ENCODE measurements at places on chromosomes 3 and 15.
A peak's percentile ranks its signal among the peaks of the same experiment; 100 is the strongest.

DNA sequence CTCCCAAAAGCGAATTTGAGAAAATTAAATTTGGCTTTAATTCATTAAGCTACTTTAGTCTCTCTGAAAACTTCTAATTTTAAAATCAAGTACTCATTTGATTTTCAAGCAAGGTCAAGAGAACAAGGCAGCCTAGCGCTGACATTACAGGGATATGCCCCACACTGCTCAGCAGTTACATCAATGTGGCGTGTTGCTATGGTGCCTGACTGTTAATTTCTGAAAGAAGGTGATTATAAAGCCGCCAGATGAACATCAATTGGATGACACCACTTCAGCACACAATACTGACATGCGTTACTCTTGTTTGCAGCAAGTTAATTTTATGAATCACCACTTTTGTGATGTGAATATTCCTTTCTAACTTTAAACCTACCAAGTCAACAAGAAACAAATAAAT is 284.4 kb downstream of the FOXP1 start:
- DNase-seq: no peak

DNA sequence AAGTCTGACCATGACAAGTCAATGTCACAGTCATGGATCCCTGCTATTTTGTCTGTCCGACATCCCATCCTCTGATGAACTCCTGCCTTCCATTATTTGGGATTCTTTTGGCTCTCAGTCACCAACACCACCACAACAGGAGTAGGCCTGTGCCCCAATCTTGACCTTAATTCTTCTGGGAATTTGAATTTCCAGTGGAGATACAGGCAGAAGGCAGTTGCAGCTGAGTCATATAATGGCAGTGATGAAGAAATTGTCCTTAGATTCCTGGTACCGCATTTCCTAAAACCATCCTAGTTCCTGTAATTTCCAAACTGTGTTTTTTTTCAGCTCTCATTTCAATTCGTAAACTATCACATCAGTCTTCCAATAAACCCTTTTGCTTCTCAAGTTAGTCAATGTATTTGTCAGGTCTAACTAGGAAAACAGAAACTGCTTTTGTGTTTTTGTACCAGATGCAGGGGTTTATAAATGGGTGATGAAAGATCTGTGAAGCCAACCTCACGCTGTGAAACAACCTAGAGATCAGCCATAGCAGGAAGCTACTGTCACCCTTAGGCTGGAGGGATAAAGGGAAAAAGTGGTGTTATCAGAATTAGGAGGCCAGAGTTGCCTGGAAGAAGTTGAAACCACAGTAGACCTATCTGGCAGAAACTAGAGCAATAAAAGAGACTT is 126.3 kb upstream of the TMEM108 start:
- DNase-seq: no peak

GRCh38 chr15:68822818-68823217 is 2.1 kb upstream of the ANP32A start:
- no peak for DNase-seq

GRCh38 chr3:148999806-149000205 is 8.5 kb downstream of the GYG1 start:
- no peak for DNase-seq

DNA sequence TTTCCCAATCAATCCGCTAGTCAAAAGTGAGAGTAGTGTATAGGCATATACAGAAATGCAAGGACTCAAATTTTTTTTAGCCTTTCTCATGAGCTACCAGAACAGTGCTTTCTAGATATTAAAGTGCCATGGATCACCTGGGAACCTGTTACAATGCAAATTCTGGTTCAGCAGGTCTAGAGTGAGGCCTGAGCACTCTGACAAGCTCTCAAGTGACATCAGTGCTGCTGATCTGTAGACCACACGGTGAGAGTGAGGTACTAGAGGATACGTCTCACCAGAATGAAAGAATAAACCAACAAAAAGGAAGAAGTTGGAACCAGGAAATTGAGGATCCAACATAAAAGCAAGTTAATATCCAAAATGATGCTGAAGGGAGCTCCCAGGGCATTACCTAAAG is 16.0 kb upstream of the PLA2G4D start:
- no peak for DNase-seq

DNA sequence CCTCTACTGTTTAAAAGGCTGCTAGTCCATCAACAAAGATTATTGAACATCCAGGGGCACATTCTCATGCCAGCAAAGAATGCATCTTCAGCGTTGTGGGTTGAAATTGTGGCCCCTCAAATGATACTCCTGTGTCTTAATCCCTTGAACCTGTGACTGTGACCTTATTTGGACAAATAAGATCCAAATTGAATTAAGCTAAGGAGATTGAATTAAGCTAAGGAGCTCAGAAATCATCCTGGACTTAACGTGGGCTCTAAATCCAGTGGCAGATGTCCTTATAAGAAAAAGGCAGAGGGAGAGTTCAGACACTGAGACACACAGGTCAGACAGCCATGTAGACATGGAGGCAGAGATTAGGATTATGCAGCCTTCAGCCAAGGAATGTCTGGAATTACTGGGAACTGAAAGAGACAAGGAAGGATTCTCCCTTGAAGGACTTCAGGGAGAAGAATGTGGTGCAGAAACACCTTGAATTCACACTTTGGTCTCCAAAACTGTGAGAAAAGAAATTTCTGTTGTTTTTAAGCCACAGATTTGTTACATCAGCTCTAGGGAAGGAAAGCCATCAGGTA is 57.3 kb upstream of the SLC24A5 start:
- DNase-seq: no peak

GRCh38 chr3:52788890-52789745 is 5.5 kb upstream of the ITIH3 start:
- DNase-seq: no peak

- no peak for DNase-seq
These were observed 121.0 kb downstream of the GREM1 start for GRCh38 chr15:32838820-32839219.

DNA sequence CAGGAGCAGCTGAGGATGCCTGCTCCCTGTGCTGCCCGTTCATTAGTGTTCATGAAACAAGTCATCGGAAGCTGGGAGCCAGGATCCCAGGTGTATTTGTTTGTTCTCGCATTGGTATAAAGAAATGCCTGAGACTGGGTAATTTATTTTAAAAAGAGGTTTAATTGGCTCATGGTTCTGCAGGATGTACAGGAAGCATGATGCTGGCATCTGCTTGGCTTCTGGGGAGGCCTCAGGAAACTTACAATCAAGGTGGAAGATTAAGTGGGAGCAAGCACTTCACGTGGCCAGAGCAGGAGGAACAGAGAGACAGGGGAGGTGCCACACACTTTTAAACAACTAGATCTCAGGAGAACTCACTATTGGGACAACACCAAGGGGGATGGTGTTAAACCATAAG is 5.5 kb upstream of the HYKK start:
- no peak for DNase-seq

DNA sequence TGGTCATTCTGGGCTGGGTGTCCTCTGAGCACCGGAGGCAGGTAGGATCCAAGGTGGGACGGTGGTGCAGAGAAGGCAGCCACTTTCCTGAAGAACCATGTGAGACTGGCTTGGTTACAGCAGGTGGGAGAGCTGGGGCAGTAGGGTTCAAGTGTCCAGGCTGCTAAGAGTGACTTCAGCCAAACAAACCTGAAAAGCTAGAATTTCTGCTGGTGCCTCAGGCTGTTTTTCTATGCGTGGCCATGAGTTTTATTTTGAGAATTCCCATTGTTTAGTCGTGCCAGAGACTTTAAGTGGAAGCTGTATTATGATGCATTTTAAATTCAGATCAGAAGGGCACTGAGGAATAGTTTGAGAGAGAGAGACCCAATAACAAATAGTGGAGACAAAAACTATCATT is 20.1 kb downstream of the USP13 start:
- DNase-seq: no peak

- no peak for DNase-seq
These were observed 85.2 kb upstream of the ADAMTS17 start for GRCh38 chr15:100426937-100427336.

GRCh38 chr3:63933459-63933858 is 21.3 kb upstream of the SCAANT1 start:
- peak; percentile 31 for DNase-seq

DNA sequence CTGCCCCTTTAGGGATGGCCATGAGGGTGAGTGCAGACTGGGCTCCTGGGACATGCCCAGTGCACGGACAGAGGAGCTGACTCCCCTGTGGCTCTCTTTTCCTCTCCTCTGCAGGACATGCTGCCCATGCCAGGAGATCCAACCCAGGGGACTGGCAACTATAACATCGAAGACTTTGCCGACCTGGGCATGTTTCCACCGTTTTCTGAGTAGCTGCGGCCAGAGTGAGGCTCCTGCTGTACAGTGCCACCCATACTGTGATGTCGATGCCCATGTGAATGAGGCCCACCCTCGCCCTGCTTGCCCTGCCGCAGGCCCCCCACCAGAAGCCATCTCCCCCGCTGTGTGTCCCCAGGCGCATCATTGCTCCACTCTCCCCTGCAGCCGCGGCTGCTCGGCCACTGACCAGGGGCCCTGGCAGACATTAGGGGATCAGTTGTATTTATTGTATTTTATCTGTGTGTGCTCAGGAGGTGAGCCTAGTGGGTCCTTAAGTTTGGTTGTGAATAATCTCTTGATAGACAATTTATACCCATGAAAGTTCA is 101.6 kb upstream of the ABHD17C start:
- no peak for DNase-seq

DNA sequence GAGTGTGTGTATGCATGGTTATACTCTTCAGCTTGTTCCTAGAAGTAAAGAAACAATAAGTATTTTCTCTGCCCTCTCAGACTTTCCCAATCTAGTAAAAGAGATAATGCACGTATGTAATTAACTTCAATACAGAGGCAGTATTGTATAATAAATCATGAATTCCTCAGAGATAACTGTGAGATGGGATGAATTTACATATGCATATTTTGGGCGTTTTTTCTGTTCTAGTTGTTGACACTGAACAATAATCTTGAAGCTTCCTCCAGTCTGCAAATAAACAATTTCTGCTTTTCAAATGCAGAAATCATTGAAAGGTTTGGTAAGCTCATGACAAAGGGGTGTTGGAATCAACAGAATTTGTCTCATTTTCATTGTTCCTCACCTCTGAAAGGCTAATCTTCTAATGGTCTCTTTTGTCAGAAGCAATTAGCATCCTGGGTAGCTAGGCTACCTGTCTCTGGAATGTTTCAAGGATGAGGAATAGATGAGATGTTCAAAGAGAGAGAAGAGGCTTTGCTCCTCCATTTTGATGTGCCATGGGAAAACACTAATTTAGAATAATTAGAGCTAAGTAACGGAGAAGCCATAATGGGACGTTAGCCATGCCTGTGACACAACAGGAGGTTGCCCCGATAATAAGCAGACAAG is 43.3 kb upstream of the SIAH2 start:
- no peak for DNase-seq

GRCh38 chr3:55804170-55805095 is 317.3 kb upstream of the WNT5A start:
- no peak for DNase-seq

- peak; percentile 76 for DNase-seq
These were observed 63.0 kb downstream of the CHSY1 start for GRCh38 chr15:101188637-101189408.

GRCh38 chr3:125200731-125201139 is 11.8 kb downstream of the SLC12A8 start:
- DNase-seq: peak; percentile 66

DNA sequence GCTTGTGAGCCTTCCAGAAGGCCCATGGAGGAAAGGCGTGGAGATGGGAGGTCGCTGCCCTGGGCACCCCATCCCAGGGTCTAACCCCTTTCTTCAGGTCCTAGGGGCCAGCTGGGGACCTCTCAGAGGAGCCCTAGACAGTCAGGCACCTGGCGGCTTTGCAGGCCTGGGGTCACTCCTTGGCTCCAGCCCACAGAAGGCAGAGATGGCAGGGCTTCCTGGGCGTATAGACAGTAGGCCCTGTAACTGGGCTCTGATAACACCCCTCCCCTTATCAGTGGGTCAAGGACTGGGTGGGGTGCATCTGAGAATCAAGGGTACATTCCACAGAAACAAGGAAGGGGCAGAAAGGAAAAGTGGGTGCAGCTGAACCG is 16.7 kb downstream of the ZDHHC19 start:
- DNase-seq: no peak

DNA sequence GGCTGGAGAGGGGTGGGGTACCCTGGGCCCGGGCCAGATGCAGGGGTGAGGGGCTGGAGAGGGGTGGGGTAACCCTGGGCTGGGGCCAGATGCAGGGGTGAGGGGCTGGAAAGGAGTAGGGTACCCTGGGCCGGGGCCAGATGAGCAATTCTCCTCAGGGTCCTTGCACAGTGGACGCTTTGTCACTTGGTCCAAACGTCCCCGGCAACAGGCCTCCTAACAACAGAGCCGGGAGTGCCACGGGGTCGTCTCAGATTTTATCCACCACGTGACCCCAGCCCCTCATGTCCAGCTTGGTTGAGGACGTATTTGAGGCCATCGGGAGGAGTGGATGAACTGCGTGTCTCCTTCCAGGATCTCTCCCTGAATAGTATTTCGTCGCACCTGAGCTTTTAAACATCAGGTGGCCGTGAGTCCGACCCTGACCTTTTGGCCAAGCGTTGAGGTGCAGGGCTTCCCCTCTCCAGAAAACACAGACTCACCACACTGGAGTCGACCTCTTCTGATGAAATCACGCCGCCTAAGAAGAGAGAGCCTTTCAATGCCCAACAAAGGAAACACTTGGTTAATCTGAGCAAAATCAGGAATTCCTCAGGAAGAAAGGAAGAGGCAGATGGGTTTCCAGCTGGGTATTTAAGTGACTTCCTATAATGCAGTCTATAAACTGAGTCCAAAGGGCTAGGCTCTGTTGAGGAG is 12.8 kb upstream of the LRRC15 start:
- DNase-seq: no peak

DNA sequence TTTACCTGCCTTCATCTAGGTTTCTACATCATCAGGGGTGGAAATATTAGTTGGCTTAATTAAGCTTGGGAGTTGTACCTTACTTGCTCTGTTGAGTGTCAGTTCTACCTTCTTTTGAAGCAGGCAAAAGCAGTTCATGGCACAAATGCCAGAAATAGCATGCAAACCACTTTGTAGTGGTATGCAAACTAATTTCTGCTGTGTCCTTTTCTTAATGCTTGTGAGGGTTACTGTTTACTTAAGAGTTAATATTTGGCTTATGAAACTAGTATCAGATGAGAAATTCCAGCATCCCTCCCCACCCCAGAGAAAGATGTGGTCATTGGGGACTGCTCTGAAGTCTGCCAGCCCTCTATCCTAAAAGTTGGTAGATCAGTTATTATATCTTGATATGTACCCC is 7.1 kb downstream of the ATP2C1 start:
- no peak for DNase-seq

- no peak for DNase-seq
These were observed 231.6 kb upstream of the AGTR1 start for GRCh38 chr3:148466143-148466542.

DNA sequence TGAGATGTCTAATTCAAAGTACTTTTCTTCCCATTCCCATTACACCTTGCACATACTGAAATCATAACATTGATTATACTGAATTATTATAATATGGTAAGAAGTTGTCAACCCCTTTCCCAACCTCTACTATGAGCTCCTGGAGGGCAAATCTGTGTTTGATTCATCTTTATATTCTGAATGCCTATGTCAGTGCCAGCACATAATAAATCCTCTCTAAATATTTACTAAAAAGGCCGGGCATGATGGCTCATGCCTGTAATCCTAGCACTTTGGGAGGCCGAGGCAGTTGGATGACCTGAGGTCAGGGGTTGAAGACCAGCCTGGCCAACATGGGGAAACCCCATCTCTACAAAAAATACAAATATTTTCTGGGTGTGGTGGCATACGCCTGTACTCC is 392.5 kb upstream of the CADM2 start:
- no peak for DNase-seq

All from GM13976 (cell line).